ENCODE measurements at places on chromosomes 6 and 20.

DNA sequence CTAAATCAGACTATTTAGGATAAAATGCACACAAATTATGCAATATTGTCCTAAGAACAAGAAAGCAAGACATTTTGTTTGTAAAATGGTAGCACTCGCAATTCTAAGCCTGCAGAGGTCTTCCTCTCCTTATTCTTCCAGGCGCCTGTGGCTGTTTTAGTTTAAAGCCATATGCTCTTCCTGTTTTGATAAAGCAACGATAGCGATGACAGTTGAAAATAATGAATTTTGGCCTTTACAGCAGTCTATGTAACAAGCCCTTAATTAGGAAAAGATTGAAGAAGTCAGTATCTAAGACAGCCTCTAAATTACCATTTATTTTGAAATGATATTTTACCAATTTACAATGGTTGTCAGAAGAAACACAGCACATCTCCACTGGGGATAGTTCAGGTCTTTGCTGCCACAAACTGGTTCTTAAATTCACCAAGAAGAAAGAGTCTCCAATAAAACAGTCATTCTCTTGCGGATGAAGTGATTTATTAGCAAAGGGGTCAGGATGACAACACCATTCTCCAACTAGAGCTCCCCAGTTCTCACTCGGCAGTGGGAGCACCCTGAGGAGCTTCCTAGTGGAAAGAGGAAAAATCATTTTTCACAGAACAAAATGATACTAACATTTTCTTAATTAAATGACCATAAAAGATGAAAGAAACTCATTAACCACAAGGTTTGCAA is 21.4 kb downstream of the UBE3D start:
- no peak for DNase-seq

GRCh38 chr20:61437280-61438206 is 185.5 kb downstream of the CDH4 start:
- no peak for DNase-seq

DNA sequence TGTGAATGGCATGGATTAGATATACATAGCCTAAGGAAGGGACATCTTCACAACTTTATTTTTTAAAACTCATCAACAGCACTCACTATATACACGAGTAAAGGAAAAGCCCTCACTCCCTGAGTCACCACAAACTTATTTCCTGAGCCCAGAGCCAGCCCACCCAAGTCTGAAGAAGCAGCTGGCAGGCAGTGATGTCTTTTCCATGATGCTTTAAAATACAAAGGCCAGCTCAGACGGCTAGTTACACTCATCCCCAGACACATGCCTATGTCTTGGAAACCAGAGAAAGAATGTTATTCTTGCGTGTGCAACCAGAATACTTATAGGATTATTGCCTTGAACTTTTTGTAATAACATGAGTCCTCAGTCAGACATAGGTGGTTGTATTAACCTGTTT is 114.4 kb downstream of the ADGRG6 start:
- DNase-seq, result no peak

DNA sequence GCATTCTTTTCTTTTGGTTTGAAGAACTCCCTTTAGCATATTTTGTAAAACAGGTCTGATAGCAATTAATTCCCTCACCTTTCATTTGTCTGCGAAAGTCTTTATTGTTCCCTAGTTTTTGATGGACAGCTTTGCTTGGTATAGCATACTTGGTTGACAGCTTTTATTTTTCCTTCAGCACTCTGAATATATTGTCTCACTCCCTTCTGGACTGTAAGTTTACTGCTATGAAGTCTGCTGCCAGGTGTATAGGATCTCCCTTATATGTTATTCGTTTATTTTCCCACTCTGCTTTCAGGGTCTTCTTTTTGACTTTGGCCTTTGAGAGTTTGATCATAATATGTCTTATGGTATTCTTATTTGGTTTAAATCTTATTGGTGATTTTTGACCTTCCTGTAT is 47.7 kb upstream of the SNAP91 start:
- DNase-seq, result no peak

- no peak for DNase-seq
Observed at GRCh38 chr6:100460650-100461204, 4.0 kb downstream of the SIM1 start.

DNA sequence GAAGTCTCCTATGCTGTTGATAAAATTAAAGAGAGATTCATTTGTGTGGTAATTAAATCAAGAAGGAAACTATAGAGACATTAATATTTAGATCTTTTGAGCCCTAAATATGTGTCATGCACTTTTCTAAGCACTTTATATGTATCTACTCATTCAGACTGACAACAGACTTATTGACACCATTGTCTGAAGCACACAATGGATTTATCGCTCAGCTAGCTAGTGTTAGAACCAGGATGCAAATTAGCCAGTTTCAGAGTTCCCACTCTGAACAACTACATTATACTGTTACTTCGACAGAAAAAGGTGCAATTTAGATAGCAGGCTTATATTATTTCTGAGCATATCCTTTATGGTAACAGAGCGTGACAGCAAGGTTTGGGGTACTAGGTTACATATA is 27.7 kb upstream of the KIAA0408 start:
- no peak for DNase-seq

DNA sequence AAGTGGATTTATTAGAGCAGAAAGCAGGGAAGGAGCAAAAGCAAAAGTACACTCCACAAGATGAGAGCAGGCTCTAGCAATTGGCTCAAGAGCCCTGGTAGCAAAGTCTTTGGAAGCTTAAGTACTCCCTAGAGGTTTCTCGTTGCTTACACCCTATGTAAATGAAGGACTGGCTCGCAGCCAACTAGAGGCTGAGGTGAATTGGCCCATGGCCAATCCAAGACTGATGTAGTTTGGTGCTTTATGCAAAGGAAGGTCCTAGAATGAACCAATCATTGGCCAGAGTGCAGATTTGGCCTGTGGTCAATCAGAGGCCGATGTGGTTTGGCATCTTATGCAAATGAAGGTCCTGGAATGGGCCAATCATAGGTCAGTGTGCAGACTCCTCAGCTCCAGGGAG is 191.3 kb upstream of the ARID1B start:
- DNase-seq, result no peak

All from omental fat pad (tissue), 4 donors.